ENCODE measurements at places on chromosomes 6 and 20.

DNA sequence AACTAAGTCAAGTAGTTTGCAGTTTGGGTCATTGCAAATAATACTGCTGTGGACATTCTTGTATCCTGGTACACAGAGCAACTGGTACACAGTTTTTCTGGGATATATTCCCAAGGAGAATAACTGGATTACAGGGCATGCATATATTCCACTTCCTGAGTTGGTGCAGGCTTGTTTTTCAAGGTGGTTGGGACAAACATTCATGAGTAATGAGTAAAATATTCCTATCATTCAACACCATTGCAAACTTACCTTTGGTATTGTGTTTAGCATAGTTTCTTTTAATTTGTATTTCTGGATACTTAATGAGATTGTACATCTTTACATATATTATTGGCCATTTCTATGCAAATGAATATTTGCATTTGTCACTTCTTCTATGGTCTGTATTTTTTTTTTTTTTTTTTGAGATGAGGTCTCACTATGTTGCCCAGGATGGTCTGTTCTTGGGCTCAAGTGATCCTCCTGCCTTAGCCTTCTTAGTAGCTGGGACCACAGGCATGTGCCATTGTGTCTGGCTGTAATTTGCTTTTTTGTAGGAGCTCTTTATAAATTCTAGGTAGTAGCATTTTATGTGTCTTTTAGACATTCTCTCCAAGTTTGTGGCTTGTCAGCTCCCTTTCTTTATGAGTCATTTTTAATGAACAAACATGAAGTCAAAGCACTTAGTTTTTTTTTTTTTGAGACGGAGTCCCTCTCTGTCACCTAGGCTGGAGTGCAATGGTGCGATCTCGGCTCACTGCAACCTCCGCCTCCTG is 158.7 kb downstream of the SOX4 start:
- DNase-seq = no peak

DNA sequence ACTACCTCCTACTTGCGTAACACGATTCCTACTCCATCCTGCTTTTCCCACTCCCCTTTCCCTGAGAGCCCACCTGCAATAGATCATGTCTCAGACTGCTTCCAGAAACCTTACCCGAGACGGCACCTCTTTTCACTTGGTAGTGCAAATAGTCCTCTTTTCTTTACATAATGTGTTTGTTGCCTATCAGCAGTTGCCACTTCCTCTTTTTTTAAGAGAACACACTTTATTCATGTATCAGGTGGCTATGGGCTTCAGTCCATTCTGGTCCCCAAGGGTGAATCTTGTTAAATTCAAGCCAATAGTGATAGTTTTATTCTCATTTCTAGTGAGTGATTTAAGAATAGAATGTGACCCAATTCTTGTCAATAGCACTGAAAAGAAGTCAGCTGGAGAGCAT is 57.7 kb upstream of the FERMT1 start:
- DNase-seq = no peak

GRCh38 chr20:43508604-43509040 is 1.1 kb downstream of the L3MBTL1 start:
- no peak for DNase-seq

DNA sequence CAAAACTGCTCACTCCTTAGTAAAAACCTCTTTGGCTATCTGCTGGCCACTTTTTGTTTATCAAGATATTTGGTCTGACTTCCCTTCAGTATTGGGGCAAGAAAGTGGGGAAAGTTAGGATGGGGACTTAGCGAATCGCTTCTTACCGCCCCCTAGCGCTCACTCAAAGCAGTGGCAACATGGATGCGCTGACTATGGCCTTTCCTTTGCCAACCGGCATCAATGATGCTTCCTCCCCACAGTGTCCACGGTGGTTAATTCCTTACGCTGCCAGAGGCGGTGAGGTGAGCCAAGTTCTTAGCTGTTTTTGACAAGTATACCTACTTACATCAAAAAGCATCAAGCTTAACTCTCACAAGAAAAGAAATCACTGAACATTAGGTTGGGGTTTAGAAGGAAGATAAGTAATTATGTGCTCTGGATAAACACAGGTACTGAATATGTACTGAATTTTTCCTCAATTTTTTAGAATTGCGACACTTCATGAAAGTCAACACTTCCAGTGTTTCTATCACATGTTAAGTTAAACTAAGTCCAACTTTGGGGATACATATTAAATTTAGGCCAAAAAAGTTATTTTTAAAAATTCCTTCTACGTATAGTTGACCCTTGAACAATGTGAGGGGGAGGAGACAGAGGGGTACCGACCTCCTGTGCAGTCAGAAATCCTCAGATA is 86.7 kb downstream of the GMDS start:
- no peak for DNase-seq

DNA sequence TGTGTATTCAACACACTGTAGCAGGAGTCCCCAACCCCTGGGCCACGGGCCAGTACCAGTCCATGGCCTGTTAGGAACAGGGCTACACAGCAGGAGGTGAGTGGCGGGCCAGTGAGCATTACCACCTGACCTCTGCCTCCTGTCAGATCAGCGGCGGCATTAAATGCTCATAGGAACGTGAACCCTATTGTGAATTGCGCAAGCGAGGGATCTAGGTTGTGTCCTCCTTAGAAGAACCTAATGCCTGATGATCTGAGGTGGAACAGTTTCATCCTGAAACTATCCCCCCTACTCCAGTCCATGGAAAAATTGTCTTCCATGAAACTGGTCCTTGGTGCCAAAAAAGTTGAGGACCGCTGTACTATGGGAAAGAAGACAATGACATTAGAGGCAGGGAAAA is 386.9 kb downstream of the PREX1 start:
- no peak for DNase-seq

DNA sequence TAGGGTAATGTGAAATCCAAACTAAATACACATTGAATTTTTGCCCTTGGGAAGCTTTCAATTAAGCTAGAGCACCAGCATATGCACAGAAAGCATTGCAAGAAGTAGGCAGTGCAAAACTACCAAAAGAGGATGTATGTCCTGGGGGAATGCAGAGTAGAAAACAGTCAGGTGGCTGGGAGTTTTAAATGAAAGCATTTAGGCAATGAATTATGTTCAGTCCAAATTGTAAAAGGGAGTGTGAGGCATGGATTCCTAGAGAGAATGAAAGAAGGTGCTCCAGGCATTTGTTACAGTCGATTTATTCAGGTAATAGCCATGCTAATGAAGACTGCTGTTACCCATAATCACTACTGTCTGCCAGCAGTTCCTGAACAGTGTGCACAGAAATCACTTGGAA is 604.1 kb upstream of the POU3F2 start:
- DNase-seq = no peak

- DNase-seq = no peak
Observed at GRCh38 chr6:14626556-14626955, 509.0 kb downstream of the CD83 start.

DNA sequence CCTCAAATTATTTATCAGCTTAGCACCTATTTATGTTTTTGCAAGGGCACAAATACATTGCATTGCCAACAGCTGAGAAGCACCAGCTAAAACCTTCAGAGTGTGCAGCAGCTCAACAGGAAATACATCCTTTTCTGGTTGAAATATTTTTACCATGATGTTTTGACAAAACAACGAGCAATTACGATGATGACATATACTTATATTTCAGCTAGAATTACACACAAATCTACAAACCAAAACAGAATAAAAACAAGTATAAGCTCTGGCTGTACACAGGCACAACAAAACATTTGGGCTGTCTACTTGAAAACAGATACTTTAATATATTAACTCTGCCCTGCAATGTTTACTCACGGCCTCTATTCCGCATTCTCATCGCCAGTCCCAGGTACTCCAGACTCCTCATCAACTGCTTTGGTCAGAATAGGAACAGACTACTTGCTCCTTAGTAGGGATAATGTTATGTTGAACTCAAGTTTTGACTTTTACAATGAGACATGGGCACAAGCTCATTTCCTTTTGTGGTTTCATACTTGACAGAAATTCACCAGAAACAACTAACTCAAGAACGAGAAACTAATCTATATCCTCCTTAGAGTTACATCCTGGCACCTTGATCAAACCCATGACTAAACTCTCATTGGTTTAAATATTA is 377.6 kb downstream of the ESR1 start:
- no peak for DNase-seq
